ENCODE measurements at places on chromosomes 5 and 9.

DNA sequence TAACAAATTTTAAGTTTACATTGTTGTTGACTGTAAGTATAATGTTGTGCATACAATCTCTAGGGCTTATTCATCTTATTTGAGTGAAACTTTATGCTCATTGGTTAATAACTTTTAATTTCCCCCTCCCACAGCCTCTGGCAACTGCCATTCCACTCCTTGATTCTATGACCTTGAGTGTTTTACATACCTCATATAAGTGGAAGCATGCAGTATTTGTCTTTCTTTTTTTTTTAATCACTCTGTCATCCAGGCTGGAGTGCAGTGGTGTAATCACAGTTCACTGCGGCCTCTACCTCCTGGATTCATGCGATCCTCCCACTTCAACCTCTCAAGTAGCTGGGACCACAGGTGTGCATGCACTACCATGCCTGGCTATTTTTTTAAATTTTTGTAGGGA, 83.9 kb downstream of the KCTD16 start:
- DNase-seq = no peak

DNA sequence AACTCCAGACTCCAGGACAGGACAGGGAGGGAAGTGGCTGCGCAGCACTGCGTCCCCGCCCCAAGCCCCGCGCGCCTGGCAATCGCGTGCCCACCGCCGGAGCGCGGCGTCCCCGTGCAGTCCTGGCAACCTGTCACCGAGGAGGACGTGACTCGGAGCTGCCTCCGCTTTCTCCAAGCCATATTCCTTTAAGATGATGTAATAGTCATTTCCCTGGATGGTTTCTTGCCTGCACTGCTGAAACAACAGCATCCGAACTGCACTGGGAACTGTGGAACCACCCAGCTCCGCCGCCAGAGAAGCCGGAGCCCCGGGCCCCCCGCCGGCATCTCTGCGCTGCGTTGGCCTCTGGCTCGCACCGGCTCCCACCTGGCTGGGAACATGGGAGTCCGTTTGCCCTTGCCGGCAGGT, 34.5 kb downstream of the KCTD16 start:
- no peak for DNase-seq

DNA sequence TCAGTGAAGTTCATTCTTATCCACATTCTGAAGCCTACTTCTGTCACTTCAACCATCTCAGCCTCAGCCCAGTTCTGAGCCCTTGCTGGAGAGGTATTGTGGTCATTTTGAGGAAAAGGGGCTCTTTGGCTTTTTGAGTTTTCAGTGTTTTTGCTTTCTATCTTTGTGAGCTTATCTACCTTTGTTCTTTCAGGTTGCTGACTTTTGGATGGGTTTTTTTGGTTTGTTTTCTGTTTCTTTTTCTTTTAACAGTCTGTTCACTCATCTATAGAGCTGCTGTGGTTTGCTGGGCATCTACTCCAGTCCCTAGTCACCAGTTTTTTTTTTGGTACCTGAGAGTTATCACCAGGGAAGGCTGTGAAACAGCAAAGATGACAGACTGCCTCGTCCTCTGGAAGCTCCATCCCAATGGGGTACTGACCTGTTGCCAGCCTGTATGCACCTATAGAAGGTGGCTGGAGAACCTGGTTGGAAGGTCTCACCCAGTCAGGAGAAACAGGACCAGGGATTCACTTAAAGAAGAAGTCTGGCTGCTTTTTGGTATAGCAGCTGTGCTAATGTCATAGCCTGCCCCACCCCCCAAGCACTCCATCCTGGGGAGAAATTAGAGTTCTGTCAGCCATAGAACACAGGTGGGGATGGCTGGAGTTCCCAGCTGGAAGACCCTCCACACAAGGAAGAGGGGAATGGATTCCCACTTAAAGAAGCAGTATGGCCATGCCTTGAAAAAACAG, 138.6 kb upstream of the TSLP start:
- DNase-seq = no peak

- DNase-seq = no peak
These were observed 78.7 kb downstream of the HAPLN1 start for GRCh38 chr5:83641946-83642345.

DNA sequence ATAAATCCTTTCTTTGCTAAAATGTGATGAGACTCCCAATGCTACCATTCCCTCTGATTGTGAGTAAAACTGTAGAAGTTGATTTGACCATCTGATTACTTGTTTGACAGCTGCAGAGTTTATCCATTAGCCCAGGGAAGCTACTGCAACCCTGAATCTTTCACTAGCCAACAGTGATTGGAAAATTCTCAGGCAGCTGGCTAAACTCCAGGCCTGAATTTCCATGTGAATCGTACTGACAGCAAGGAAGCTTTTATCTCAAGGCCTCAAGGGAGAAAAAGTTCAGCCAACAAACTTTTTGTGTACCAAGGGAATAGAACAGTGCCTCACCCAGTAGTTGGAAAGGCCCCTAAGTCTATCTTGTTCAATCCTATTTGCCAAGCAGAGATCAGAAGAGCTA, 246.7 kb upstream of the TRPM3 start:
- DNase-seq = no peak

GRCh38 chr9:106797299-106797698, 65.7 kb upstream of the ZNF462 start:
- DNase-seq = no peak

All from stimulated activated CD8-positive, alpha-beta memory T cell treated with anti-CD3 and anti-CD28 coated beads, Interleukin-12 subunit alpha, Interleukin-12 subunit beta, amount 100 ng/mL, for 4 hours (primary cell).